ENCODE measurements at places on chromosomes 3 and 15.

DNA sequence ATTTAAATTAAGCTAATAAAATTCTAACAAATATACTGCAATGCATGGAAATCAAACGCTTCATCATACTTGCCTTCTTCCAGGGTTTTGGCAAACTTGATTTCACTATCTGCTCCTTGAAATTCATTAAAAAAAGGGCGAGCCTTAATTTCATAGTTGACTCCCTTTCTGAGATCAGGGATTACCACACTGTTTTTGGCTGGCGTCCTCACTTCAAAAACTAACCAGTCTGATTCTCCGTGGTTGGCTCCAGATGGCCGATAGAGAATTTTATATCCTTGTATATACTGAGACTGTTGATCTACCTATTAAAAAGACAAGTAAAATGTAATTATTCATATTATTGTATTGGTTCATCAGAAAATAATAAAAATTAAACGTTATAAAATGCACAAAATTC is 1106.8 kb downstream of the ROBO1 start:
- DNase-seq: no peak

- no peak for DNase-seq
Observed at GRCh38 chr15:72369964-72370363, 5.8 kb downstream of the HEXA start.

- no peak for DNase-seq
Observed at GRCh38 chr3:153881201-153881600, 240.0 kb upstream of the ARHGEF26 start.

DNA sequence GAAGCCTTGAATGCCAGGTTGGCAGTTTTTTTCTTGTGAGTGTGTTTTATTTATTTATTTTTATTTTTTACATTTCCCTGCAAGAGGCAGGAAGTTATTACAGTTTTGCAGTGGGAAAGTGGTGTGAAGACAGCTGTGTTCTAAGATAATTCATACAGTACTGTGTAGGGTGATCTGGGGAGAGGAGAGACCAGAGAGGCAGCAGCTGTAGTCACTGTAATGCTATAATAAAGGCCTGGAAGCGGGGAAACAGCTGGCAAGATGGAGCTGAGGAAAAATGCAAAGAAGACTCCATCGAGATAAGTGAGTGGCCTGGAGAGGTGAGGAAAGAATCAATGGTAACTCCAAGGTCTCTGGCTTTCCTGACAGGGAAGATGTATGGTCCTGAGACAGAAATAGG is 23.1 kb downstream of the CNTN3 start:
- DNase-seq: no peak

DNA sequence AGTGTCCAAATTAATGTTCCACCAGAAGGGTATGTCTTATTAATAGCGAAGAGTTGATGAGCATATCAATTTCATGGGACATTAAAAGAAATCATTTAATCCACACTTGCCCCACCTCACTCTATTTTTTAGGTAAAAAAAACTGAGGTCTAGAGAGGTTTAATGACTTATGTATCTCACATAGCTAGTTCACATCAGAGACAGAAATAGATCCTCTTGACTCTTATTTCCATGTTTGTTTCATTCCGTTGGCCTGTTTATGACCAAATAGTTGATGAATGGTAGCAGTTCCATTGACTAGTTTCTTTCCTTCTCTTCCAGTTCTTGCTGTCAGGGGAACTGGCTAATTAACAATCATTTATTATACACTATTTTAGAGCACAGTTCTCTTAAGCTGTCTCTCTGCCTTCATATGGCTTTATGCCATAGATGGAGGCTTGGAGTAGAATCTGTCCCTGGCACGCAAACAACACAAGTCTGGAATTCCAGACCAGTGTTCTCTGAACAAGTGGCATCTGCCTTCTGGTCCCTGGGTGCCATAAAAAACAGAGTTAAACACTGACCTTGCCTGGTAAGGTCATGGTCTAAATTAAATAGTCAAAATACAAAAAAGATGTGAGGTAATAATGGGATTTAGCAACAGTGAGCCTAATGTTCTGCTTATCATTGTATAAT is 220.0 kb upstream of the CGNL1 start:
- DNase-seq: no peak

DNA sequence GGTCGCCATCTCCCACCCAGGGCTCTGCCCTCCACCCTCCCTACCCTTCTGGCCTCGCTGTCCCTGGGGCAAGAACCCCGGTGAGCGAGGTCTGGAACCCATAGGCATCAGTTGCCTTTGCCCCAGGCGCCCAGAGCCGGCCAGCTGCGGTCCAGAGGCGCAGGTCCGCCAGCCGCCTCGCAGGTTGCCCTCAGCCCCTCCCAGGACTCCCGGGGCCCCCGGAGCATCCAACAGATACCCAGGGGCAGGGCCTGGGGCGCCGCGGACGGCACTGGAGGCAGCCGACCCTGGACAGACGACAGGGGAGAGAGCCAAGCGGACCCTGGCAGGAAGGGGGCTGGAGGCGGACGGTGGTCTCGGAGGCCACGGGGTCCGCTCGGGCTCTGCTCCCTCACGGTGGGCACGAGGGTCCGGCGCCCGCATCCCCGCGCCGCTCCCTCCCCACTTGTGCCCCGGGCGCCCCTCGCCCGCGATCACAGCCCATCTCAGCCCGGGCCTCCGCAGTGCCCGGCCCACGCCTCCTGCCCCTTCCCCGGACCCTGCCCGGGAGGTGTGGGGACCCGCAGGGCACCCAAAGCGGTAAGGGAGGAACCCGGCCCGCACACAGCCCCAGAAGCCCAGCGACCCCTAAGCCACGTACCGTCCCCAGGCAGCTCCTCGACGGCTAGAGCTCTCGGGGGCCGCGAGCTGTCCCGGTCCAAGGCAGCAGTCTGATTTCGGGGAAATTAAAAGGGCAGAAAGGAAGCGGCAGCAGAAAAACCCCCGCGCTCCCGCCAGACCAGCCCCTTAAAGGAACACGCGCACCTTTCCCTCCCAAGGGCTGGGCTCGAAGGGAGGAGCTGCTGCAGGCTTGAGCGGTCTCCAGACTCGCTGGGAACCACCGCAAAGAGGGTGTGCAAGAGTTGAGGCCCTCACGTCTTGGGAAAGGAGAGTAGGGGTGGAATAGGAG is at the start of gene HAPLN3:
Gene HAPLN3 (minus strand): TSS at position 726 of the 949 bp plus-strand sequence. CDS start 8,246 bp downstream, outside the sequence.
- DNase-seq: no peak

GRCh38 chr3:71406972-71407810 is 176.3 kb downstream of the FOXP1 start:
- no peak for DNase-seq

- no peak for DNase-seq
Observed at GRCh38 chr3:68953816-68954444, 21.6 kb upstream of the TAFA4 start.

- DNase-seq: no peak
Observed at GRCh38 chr15:73932381-73933191, 6.3 kb downstream of the LOXL1 start.

- no peak for DNase-seq
Observed at GRCh38 chr3:159852821-159853505, 135.7 kb upstream of the IL12A start.

DNA sequence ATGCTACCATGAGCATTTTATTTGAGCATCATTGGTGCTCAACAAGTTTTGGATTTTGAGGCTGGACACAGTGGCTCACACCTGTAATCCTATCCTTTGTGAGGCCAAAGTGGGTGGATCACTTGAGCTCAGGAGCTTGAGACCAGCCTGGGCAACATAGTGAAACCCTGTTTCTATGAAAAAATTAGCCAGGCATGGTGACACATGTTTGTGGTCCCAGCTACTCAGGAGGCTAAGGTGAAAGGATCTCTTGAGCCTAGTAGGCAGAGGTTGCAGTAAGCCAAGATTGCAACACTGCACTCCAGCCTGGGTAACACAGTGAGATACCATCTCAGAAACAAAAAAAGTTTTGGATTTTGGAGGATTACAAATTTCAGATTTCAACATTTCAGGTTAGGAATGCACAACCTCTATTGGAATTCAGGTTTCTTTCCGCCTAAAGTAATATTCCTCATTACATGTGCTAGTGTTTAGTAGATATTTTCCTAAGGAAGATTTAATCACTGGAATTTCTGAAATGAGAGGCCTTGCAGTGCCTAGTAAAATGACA is 27.6 kb downstream of the CNOT10 start:
- DNase-seq: no peak

- DNase-seq: no peak
Observed at GRCh38 chr15:66133247-66133885, 120.2 kb downstream of the MEGF11 start.

- DNase-seq: no peak
Observed at GRCh38 chr15:65981837-65982626, 112.7 kb downstream of the RAB11A start.

GRCh38 chr15:38631119-38632075 is 66.8 kb upstream of the RASGRP1 start:
- no peak for DNase-seq
